Liver (tissue), 10 donors: ENCODE measurements at places on chromosomes 4 and X. TPM values are rescaled to one million over a fixed set of nuclear protein-coding genes. Genes with fewer than 3 reads are reported as not detected.

Gene GSX2
- total RNA-seq = not detected

Gene RAB40AL
- 0.75 TPM for total RNA-seq

Gene GPR119
- not detected for total RNA-seq

Gene MAPK10
- total RNA-seq = 2.4 TPM

Gene CXCR3
- total RNA-seq = 0.25 TPM

Gene SLC34A2
- total RNA-seq = 1.4 TPM

Gene HCFC1
- 26.9 TPM for total RNA-seq

Gene CPLX1
- 0.14 TPM for total RNA-seq

Gene ASB9
- 2.8 TPM for total RNA-seq

Gene SMIM31
- total RNA-seq = not detected

Gene AFM
- total RNA-seq = 40.1 TPM

Gene GUCY1A1
- 9.7 TPM for total RNA-seq

Gene IL2RG
- 3.0 TPM for total RNA-seq

Gene AMOT
- total RNA-seq = 2.6 TPM

Gene EXOC1L
- not detected for total RNA-seq

Gene TMEM144
- 2.8 TPM for total RNA-seq

Gene LAMTOR3
- 23.5 TPM for total RNA-seq

Gene ERVMER34-1
- total RNA-seq = under 0.01 TPM

Gene ZNF182
- 3.1 TPM for total RNA-seq

Gene MSX1
- 0.33 TPM for total RNA-seq

Gene DGAT2L6
- total RNA-seq = not detected

Gene PABPC5
- total RNA-seq = 0.17 TPM

Gene GPRASP2
- 5.9 TPM for total RNA-seq

Gene FAM9C
- not detected for total RNA-seq

Gene NEIL3
- total RNA-seq = 11.0 TPM

Gene PPP2R2C
- not detected for total RNA-seq

Gene ZCCHC18
- 0.09 TPM for total RNA-seq

Gene TRAM1L1
- 0.56 TPM for total RNA-seq

Gene HSFX2
- 0.09 TPM for total RNA-seq

Gene ANK2
- 2.2 TPM for total RNA-seq

Gene POU3F4
- not detected for total RNA-seq

Gene HS6ST2
- total RNA-seq = under 0.01 TPM

Gene RASGEF1B
- total RNA-seq = 8.9 TPM

Gene ANOS1
- 0.09 TPM for total RNA-seq

Gene XK
- 3.0 TPM for total RNA-seq

Gene PITX2
- total RNA-seq = not detected

Gene AASDH
- total RNA-seq = 8.0 TPM

Gene DGKK
- total RNA-seq = 2.9 TPM

Gene INPP4B
- 2.8 TPM for total RNA-seq

Gene IL21
- total RNA-seq = not detected

Gene CFAP99
- total RNA-seq = not detected

Gene GDPD2
- not detected for total RNA-seq

Gene TKTL2
- not detected for total RNA-seq

Gene WDR44
- 7.5 TPM for total RNA-seq

Gene BST1
- 7.7 TPM for total RNA-seq

Gene HPGDS
- 4.9 TPM for total RNA-seq

Gene MAGEB2
- total RNA-seq = not detected

Gene PNMA6A
- total RNA-seq = 6.4 TPM

Gene CMC4
- 4.2 TPM for total RNA-seq

Gene RBM47
- 24.7 TPM for total RNA-seq

Gene RHOH
- 2.3 TPM for total RNA-seq

Gene REELD1
- total RNA-seq = not detected

Gene CT45A1
- total RNA-seq = not detected

Gene TEX13B
- total RNA-seq = not detected
